ENCODE measurements at places on chromosomes 1 and 21. TPM values are rescaled to one million over a fixed set of nuclear protein-coding genes. Genes with fewer than 3 reads are reported as not detected.

Gene DTL
- 4.9 TPM for total RNA-seq

Gene URB2
- total RNA-seq = 15.0 TPM

Gene ATP5PF
- total RNA-seq = 49.4 TPM

Gene TEX38
- not detected for total RNA-seq

Gene NADK
- total RNA-seq = 45.6 TPM

Gene RAB25
- not detected for total RNA-seq

Gene CFAP74
- total RNA-seq = not detected

Gene F5
- total RNA-seq = not detected

Gene CNKSR1
- not detected for total RNA-seq

Gene GBP7
- not detected for total RNA-seq

Data from endothelial cell of coronary artery (primary cell).